Glomerular endothelial cell (primary cell): ENCODE measurements at places on chromosomes 2 and 18. TPM values are rescaled to one million over a fixed set of nuclear protein-coding genes. Genes with fewer than 3 reads are reported as not detected.

DNA sequence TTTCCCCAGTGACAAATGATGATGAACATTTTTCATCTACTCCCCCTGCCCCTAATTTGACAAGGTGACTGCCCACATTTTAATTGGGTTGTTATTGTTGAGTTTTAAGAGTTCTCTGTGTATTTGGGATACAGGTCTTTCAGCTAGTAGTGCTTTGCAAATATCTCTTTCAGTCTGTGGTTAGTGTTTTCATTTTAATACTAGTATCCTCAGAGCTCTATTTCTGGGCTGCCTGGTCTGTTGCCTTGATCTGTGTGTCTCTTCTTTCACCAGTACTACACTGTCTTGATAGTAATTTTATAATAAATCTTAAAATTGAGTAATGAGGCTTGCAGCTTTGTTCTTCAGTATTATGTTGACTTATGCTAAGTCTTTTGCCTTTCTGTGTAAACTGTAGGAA is 19.7 kb downstream of the EIF5B start:
- DNase-seq = no peak

DNA sequence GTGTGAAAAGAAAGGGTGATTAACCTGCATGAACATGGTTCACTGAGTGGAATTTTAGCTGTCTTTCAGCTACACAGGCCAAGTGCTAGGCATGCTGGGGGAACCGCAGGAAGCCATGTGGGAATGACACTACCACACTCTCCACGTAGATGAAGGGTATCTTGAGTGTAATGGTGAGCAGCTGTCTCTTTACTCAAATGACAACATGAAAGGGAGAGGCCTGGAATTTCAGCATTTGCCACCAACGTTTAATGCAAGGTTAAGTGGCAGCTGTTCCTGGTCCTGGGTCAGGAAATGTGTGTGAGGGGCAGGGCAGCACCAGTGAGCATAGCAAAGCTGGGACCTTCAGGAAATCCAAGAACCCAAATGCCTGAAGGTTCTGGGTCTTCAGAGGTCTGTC is 588.4 kb downstream of the SLC4A3 start:
- no peak for DNase-seq

DNA sequence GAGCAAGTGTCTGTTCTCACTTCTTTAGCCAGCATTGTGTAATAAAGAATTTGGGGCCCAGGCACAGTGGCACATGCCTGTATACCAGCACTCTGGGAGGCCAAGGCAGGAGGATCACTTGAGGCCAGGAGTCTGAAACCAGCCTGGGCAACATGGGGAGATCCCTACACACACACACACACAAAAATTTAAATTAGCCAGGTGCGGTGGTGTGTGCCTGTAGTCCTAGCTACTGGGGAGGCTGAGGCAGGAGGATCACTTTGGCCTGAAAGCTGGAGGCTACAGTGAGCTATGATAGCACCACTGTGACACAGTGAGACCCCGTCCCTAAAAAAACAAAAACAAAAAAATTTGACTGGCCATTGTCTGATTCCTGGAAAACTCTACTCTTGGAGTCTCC is 8.3 kb downstream of the REV1 start:
- DNase-seq = no peak

GRCh38 chr2:157052685-157053224 is 204.8 kb upstream of the GALNT5 start:
- no peak for DNase-seq

DNA sequence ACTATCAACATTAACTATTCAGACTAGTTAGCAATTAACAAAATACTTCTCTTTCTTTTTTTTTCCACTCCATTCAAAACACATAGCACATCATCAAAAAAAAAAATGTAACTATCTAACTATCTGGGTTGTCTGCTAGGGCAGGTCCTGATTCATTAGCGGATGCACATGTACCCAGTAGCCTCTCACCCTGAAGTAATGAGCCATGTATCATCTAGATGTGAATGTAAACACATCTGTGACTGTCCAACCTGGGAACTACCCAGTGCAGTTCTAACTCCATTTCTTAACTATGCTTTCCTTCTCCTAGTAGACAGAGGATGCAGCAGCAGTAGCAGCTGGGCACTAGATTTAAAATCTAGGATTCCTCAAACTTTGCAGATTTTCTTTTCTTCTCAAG is 183.1 kb upstream of the PIK3C3 start:
- no peak for DNase-seq

DNA sequence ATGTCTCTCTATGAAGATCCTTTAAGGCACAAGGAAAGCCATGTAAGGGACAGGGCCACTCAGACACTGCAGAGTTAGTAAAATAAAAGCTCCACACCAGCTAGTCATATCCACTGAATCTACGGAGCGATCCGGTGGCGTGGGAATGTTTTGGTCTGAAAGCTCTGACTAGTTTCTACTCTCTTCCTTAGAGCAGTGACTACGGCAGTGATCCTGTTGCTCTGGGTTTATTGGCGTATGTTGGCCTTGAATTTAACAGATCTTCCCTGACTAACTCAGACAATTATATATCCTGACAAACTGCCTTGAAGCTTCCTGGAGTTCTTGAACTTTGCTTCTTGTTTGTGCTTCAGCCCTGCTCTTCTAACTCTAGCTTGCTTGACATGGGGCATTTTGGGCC is 115.3 kb upstream of the FZD5 start:
- DNase-seq = no peak

GRCh38 chr2:102513355-102513939 is 40.4 kb downstream of the SLC9A4 start:
- no peak for DNase-seq

- no peak for DNase-seq
Measured at GRCh38 chr2:196821195-196821594, 12.0 kb upstream of the C2orf66 start.

GRCh38 chr2:98280376-98281102 is 65.7 kb upstream of the CNGA3 start:
- DNase-seq = no peak

GRCh38 chr2:235552671-235553070 is 58.8 kb downstream of the AGAP1 start:
- DNase-seq = no peak

GRCh38 chr2:215178121-215178520 is 39.7 kb upstream of the ABCA12 start:
- DNase-seq = no peak

DNA sequence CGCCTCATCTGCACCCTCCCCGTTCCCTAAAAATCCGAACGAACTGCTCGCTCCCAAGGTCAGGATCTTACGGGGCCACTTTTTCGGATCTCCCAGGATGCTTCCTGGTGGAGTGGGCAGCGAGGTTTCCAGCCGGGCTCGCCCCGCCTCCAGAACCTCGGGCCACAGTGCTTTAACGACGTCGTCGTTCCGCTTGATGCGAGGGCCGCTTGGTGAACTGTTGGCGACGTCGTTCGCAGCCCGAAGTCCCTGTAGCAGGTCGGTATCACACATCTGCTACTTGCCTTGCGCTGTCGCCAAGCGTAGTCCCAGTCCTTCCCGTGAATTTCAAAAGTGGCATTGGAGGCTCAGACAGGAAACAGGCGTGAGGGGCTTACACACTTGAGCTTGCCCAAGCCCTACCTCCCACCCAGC is 15.3 kb downstream of the EVX2 start:
- no peak for DNase-seq

GRCh38 chr2:16215902-16216557 is 275.7 kb downstream of the MYCN start:
- no peak for DNase-seq

DNA sequence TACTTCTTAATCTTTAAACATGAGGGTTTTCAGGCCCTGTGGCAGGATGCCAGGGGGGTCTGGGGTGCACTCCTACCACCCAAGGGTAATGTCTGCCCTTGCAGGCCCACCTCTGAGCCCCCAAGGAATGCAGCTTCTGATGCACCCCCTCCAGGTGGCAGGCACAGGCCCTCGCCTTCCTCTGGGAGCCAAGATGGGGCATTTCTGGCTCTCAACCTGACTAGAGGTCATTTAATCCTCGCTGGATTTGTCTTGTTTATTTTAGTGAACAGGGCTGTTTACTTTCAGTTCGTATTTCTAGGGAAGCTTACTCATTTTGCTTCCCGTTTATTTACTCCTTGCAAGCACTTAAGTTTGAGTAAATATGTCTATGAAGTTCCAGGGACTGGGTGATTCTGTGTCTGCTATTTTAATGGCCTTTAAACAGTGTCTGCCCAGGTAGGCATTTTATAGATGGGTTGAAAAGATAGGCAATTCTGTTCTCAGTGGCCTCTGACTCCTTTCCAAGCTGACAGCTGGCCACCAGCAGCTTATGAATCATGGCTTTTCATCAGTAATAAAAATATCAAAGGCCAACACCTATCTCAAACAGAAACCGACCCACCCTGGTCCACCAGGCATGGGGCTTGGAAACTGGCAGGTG is 11.1 kb upstream of the DNPEP start:
- no peak for DNase-seq

DNA sequence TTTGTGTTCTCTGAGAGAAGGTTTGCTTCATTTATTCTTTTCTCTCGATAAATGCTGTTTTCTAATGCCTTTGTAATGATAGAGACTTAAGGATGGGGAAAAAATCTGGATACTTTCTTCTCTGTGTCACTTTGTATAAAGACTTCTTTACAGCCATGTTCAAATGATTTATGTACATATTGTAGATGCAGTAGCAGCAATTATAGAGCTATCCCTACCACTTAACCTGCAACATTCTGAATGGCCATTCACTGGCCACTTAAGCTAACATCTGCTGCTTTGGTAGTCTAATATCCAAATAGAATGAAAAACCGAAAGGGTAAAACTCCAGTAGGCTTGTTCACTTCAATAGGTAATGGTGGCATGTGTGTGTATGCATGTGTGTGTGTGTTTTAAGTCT is 97.8 kb downstream of the CSRNP3 start:
- DNase-seq = no peak

GRCh38 chr2:210617732-210618330 is 61.4 kb downstream of the CPS1 start:
- no peak for DNase-seq

DNA sequence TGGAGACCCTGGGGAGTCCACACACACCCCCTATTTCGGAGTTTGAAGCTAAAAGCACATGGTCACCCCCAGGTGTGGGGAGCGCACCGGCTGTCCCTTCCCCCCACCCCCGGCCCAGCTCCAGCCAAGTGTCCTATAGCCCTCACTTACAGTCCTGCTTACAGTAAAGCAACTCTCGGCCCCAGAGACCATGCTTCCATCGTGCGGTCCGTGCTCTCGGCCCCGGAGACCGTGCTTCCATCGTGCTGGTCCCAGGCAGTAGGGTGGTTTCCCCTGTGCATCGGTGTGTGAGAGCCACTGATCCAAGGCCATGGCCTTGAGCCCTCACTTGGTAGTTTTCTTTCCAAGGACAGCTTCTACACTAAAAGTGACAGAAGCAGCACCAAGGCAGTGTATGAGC is 48.7 kb downstream of the GBX2 start:
- DNase-seq = no peak

GRCh38 chr18:71899707-71900472 is 644.3 kb downstream of the CBLN2 start:
- no peak for DNase-seq

DNA sequence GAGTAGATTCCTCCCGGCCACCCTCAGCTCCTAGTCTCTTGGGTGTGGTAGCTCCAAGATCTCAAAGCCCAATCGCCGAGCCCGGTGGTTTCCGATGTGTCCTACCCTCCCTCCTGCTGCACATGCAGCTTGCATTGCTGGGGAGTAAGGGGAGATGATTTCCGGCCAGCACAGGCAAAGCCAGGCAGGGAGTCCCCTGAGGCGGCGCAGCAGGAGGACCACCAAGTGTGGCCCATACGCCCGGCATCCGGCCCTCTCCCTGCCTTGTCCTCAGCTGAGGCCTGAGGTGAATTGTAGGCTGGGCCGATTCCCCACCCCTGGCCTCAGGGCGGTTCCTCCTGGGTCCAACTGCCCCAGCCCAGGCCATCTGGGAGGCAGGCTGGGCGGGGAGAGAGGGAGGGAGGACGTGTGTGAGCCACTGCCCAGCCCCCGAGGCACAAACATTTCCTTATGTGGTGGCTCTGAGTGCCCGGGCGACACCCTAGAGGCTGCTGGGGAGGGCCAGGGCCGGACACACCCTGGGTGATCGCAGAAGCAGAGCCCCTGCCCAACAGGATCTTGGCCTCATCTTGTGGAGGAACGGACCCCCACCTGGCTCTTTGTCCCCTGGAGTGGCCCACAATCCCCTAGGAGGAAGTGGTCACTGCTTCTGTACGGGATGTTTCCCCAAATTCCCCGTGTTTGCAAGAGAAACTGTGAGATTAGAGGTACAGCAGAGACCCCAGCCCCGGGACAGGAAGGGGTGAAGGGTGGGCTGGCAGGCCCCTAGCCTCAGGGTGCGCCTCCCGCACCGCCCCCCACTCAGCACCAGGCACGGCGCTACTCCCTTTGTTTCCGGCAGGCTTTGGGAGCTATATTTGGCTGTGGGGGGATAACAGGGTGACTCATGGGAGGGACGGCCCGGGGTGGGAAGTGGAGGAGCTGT is 41.9 kb upstream of the PTMA start:
- no peak for DNase-seq

- no peak for DNase-seq
Measured at GRCh38 chr18:3478262-3478978, 28.4 kb downstream of the TGIF1 start.

- no peak for DNase-seq
Measured at GRCh38 chr2:208440716-208441115, 34.1 kb downstream of the PTH2R start.

GRCh38 chr18:398935-399630 is 101.4 kb downstream of the COLEC12 start:
- no peak for DNase-seq

- no peak for DNase-seq
Measured at GRCh38 chr2:38120264-38120592, 44.3 kb upstream of the CYP1B1 start.

DNA sequence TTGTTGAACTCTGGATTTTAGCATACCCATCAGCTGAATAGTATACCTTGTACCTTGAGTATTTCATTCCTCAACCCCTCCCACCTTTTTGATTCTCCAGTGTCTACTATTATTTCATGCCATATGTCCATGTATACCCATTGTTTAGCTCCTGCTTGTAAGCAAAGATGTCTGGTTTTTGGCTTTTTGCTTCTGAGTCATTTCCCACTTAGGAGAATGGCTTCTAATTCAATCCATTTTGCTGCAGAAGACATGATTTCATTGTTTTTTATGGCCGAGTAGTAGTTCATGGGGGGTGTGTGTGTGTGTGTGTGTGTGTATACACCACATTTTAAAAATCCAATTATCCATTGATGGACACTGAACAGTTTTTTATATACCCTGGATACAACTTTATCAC is 24.3 kb upstream of the MOCOS start:
- DNase-seq = no peak

Gene KIF1A
- total RNA-seq = 0.97 and 1.2 TPM in 2 replicates

Gene SERPINB4
- total RNA-seq = not detected in 2 replicates

Gene GIGYF2
- 35.2 and 52.5 TPM in 2 replicates for total RNA-seq

Gene PDCD1
- not detected in 2 replicates for total RNA-seq

Gene ATP6V1C2
- total RNA-seq = not detected in 2 replicates

Gene RPRD1A
- 39.7 and 41.3 TPM in 2 replicates for total RNA-seq

Gene STEAP3
- 17.4 and 23.8 TPM in 2 replicates for total RNA-seq

Gene FOXD4L1
- total RNA-seq = 0.05 TPM in 1 of 2 replicates, not detected in the other

Gene AMER3
- total RNA-seq = not detected in 2 replicates

Gene ANO7
- total RNA-seq = 0.68 and 1.4 TPM in 2 replicates

Gene TEKT4
- total RNA-seq = not detected in 2 replicates

Gene GDF7
- 0.73 and 9.5 TPM in 2 replicates for total RNA-seq
